ENCODE measurements at places on chromosomes 12 and 14.
A peak's percentile ranks its signal among the peaks of the same experiment; 100 is the strongest.

DNA sequence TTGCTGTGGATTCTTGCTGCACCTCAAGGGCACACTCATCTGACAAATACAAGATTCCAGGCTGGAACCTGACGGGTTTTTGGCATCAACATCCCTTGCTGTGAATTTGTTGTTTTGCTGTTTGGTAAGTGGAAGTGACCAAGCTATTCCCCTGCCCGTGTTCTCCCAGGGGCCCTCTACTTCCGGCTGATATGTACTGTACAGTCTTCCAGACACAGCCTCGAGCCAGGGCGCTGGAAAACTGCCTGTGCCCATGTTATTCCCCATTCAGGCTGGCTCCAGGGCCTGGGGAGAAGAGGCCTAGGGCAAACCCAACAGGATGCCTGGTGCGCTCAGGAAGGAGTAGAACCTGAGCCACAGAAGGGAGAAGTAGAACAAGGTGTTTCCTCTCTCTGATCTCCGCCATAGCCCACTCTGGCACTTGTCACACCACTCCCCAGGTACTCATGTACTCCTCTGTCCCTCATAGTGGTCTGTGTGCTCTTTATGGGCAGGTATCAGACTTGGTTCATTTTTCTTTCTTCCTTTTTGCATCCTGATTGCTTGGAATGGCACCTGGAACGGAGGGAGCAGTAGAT, 67.8 kb upstream of the LTA4H start:
- DNase-seq, result no peak

DNA sequence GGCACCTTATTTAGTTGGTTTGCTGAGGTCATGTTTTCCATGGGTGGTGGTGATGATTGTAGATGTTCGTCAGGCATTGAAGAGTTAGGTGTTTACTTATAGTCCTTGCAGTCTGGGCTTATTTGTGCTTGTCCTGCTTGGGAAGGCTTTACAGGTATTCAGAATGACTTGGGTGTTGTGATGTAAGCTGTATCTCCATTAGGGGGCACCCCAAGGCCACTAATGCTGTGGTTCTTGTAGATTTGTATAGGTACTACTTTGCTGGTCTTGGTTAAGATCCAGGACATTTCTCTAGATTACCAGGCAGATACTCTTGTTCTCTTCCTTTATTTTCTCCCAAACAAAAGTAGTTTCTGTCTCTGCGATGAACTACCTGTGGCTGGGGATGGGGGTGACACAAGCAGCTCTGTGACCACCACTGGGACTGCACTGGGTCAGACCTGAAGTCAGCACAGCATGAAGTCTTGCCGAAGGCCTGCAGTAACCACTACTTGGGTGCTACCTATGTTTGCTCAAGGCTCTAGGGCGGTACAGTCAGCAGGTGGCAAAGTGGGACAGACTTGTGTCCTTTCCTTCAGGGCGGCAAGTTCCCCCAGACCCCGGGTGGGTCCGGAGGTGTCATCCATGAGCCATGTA, 35.8 kb upstream of the FBXO33 start:
- peak; percentile 64 for DNase-seq

- no peak for DNase-seq
These were observed 21.4 kb downstream of the KCTD10 start for GRCh38 chr12:109455706-109456105.

DNA sequence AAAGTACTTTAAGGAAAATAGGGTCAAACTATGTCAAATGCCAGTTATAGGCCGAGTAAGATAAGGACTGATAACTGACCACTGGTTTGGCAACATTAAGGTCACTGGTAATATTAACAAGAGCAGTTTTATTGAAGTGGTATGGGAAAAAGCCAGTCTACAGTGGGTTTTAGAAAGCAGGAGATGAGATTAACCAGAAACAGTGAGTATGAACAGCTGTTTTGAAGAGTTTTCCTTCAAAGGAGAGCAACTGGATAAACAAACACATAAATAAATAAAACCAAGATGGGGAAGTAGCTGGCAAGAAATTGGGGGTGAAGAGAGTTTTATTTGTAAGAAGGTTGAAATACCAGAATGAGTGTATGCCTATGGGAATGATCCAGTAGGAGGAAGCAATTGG, 30.3 kb downstream of the KITLG start:
- DNase-seq, result no peak

GRCh38 chr12:100427078-100427477, 46.6 kb upstream of the NR1H4 start:
- no peak for DNase-seq

- no peak for DNase-seq
These were observed 41.0 kb upstream of the PTGR2 start for GRCh38 chr14:73810478-73811163.

GRCh38 chr12:57242691-57243454, 8.1 kb downstream of the STAC3 start:
- DNase-seq, result peak; percentile 100

DNA sequence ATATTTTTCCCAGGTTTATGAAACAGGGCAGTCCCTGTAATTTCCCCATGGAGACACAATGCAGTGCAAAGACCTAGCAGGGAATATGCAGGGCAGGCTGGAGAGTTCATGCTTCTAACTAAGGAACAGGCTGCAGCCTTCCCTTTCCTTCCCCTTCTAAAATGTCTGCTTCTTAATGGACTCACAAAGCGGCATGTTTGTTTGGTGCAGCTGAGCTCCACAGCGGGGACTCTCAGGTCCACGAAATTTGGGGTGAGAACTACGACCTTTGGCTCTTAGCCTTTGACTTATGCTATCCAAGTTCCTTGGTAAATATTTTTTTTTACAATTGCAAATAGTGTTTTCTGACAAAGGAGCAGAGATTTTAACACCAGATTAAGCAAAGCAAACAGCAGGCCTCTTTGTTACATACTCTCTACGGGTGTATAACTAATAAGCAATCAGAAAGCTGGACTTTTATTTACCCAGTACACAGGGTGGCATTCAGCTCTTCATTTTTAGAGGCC, 323.6 kb downstream of the ZFP36L1 start:
- DNase-seq, result no peak

DNA sequence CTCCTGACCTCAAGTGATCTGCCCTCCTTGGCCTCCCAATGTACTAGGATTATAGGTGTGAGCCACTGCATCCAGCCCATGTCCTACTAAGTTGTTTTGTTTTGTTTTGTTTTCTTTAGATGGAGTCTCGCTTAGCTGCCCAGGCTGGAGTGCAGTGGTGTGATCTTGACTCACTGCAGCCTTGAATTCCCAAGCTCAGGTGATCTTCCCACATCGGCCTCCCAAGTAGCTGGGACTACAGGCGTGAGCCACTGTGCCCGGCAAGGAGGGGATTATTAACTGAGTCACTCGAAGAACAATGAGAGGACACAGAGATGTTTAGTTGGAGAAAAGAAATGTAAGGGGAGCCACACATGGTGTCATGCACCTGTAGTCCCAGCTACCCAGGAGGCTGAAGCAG, 18.0 kb upstream of the ERBB3 start:
- no peak for DNase-seq

- no peak for DNase-seq
These were observed 20.9 kb upstream of the ANO2 start for GRCh38 chr12:5965950-5966383.

DNA sequence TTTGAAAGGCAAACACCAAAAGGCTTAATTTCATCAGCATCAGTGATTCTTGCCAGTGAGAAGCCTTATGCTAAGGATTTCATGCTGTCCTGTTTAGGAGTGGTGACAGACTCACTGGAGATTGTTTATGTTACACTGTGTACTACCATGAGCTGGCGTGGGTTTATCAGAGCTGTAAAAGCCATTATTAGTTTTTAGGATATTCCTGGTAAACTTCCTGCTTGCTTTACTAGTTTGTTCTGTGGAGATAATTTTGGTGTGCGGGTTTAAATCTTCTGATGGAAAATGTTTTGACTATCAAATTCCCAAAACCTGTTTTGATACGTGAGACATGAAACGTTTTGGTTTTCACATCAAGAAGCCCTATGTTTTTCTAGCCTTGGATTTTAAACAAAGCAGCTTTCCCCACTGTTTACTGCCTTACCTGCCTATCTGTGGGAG, 15.2 kb downstream of the PPFIBP1 start:
- DNase-seq, result peak; percentile 87

DNA sequence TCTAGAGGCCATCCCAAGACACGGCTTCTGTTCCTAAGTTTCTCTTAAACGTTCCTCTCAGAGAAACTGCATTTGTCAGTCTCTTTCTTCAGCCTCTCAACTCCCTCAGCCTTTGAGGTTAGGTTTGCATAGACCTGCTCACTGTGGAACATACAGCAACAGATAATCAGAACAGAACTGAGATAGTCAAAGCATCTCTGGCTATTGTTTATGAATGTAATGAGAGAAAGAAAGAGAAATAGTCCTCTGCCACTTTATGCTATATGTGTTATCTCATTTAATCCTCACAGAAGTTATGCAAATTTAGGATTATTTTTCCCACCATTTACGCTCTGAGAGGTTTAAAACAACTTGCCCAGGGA, 190.6 kb downstream of the PHLDA1 start:
- DNase-seq, result no peak

DNA sequence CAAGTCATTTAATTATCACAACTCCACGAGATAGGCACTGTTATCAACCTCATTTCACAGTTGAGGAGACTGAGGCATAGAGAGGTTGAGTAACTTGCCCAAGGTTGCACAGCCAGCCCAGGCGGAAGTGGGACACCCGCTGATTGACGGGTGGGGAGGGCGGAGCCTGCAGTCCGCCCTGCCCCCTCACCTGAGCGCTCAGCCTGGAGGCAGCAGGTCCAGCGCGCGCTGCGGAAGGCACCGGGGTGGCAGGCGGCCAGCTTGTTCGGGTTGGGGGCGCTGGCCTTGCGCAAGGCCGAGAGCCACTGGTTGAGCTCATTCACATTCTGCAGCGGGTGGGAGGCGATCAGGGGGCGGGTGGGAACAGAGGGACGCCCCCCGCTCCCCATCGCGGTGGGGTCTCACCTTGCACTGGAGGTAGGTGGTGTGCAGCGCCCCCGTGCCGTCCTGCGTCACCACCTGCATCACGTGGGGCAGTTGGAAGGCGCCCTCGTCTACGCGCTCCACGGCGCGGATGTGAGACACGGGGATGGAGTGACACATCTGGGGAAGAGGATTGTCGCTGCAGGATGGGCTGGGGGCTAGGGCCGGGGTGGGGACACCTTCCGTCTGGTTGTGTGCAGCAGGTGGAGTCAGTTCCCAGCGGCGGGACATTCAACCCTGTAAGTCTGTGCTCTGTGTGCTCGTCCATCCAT, 31.7 kb downstream of the RASAL1 start:
- peak; percentile 35 for DNase-seq

- peak; percentile 53 for DNase-seq
These were observed 72.0 kb upstream of the DBX2 start for GRCh38 chr12:45122768-45123380.

DNA sequence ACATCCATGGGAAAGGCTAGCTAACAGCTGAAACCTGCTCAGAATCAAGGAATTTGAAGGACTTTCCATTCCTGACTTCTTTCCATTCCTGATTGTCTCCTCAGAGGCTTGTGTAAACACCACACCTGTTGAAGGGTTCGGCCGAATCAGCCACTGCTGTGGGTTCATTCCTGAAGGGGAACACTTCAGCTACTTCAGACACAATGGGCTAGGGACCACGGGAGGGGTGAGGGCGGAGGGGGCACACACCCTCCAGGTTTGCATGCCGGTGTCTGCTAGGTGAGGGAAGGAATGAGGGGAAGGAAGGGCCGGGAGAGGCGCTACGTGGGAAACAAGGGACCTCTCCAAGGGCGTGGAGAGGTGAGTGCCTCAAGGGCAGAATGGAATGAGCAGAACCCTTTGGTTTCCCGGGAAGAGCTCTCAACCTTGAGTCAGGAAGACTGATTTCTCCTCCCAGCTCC, 1.3 kb downstream of the GPRC5A start:
- no peak for DNase-seq

DNA sequence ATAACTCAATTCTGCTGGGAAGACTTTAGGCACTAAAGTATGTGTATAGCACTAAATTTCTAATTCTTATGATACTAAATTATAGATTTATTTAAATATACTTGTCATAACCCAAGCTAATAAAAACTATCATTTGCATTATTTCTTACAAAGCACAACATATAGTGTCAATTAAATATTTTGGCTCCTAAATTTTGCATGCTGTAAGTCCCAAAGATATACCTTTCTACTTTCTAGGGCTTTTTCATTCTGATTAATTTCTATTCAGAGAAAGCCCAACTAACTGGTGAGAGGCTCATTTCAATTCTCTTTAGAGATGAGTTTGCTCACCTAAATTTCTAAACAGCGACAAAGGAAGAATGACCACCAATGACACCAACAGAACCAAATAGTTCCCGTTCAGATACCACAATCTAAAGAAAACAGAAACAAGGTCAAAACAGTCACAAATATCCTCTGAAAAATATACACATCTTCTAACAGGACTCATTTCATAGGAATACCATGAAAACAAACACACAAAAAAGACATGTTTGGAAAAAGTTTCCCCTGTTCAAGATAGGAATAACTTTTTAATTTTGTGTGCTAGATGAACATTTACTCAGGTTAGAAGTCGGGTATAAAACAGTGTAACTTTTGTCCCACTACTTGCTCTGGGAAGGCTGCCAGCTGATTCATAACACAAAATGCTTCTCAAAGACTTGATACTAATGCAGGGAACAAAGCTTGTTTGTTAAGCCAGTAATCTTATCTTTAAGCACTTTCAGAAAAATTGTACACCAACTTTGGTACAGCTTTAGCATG, 7.6 kb downstream of the SLC38A2 start:
- no peak for DNase-seq

DNA sequence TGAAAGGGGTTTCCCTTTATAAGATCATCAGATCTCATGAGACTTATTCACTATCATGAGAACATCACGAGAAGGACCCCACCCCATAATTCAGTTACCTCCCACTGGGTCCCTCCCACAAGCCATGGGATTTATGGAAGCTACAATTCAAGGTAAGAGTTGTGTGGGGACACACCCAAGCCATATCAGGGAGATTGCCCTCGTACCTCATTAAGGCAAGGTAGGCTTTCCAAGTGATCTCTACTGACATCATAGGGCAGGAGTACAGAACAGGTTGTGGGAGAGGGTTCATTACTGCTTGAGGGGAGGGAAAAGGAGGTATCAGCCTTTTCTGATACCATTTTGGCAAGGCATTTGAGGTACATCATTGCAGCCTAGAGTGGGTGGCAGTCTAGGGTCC, 524.6 kb downstream of the PRKD1 start:
- no peak for DNase-seq

DNA sequence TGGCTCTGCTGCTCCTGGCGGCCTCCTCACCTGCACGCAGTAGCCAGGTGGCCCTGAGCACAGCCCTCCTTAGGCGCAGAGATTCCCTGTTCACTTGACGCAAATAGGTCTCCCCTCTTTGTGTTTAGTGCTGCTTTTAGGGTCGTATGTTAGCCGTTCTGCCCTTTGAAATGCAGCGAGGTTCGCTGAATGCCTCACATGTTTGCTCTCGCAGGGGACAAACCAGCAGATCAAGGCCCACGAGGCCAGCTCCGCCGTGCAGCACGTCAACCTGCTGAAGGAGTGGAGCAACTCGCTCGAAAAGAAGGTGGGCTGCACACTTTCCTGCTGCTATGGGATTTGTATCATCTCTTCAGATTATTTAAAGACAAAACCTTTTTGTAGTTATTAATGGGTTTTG, 31.4 kb upstream of the AMN start:
- no peak for DNase-seq

- DNase-seq, result no peak
These were observed 4.5 kb upstream of the DNAH10 start for GRCh38 chr12:123757561-123757960.
